Fibroblast of skin of scalp (primary cell): ENCODE measurements at places on chromosomes 13 and 19.
A peak's percentile ranks its signal among the peaks of the same experiment; 100 is the strongest.

GRCh38 chr19:55486971-55487923 is 989 bp upstream of the SSC5D start:
- peak; percentile 94 for DNase-seq

GRCh38 chr19:18663940-18664530 is 19.4 kb upstream of the CRTC1 start:
- no peak for DNase-seq

GRCh38 chr13:60925686-60926085 is 490.0 kb downstream of the PCDH20 start:
- no peak for DNase-seq

GRCh38 chr19:42285541-42285941 is 16.4 kb upstream of the PRR19 start:
- no peak for DNase-seq

GRCh38 chr13:20219577-20219976 is 12.5 kb downstream of the GJB6 start:
- no peak for DNase-seq

DNA sequence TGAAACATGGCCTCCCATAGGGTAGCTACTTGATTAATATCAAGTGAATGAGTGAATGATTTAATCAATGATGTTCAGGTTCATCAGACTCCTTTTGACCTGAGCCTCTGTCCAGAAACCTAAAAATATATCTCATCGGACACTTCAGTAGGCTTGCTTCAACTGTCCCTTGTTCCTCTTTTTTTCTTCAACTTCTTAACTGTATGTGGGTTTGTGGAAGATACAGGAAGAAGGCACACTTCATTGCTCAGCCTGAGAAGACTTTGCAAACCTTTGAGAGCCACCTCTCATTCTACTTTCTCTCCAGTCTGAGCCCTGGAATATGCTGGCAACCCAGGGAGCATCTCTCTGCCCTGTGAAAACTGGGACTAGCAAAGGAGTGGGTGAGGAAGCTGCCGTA is 557.0 kb downstream of the FGF9 start:
- DNase-seq = no peak

DNA sequence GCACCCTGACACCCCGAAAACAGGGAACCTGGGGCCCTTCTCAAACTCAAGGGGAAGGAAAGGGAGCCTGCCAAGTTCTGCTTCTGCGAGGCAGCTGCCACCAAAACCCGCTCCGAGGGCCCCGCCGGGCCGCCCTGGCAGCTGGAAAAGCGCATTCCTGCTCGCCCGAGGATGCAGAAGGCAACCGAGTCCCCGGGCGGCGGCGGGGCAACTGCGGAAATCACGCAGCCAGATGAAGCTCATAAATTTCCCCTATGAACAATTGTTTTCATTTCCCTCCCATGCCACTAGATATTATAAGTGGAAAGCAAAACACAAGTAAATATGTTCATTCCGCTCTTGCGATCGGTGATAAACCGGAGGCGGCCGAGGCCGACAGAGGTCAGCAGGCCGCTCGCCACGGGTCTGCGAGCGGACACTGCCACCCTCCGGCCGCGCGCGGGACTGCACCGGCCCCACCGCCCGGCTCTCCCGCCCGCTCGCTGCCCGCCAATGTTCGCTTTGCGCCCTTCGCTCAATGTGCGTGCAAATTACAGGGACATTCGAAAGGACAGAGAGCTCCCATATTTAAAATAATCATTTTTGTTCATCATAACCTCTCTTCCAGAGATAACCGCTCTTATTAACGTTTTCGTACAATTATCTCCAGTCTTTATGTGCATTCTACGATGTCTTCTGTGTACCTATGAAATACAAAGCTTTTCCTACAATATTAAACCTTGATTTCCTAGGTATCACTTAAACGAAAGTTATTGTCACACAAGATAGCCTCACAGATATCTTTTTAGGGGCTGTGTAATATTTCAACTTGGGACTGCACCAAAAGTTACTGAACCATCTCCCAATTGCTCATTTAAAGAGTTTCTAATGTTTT is 120.8 kb upstream of the ZNF507 start:
- peak; percentile 42 for DNase-seq

GRCh38 chr19:30587869-30588268 is 215.7 kb downstream of the ZNF536 start:
- DNase-seq = no peak

DNA sequence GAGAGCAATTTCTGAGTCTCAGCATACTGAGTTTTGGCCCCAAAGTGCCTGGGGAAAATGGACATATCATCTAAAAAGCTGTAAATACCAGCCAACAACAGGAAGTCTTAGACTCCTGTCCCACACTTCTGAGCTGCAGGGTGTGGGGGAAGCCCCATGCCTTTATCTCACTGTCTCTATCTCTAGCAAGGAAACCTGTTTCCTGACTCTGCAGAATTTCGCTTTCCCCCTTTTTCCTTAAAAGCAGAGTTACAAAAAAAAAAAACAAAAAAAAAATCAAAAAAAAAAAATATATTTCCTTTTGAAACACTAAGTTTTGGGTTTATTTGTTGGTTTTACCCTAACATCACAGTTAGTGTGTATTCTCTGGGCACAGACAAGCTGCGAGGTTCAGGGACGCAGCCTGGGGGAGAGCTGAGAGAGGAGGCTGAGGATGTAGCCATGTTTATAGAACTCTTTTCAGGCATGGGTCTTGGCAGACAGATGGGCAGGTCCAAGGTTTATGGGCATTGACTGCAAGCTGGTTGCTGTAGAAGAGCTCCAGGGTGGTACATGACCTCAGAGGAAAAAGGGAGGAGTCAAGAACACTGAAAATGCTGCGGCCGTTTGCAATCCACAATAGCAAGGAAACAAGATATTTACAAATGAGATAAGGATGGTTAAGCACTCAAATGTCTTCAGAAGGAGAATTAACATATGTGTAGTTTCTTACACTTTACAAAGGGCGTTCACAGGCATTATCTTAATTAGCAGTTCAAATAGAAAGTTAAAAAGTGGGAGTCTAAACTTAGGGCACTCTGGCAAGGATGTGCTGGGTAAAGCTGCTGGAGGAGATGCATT is 4.9 kb downstream of the MBNL2 start:
- DNase-seq = no peak
